Activated T-helper 1 cell treated with anti-CD3 and anti-CD28 coated beads, Interleukin-12 subunit alpha, Interleukin-12 subunit beta, Interleukin-2, Interleukin-4 antibody, amounts not matched to agents 30 ng/mL and 10 ng/mL and 1 ng/mL, durations not matched to agents 14 hours and 24 hours and 36 hours (primary cell): ENCODE measurements at places on chromosomes 1 and 21.

- H3K27ac ChIP-seq = no peak overlapping the region
- H3K4me3 ChIP-seq = no peak overlapping the region
- no peak for DNase-seq
These were observed 454.0 kb downstream of the PLPP3 start for GRCh38 chr1:56125316-56125715.

- H3K4me1 ChIP-seq = no peaks in the 10 kb centered on the region
- DNase-seq = no peak
- H3K27me3 ChIP-seq = no peaks in the 10 kb centered on the region
- no peak overlapping the region for H3K4me3 ChIP-seq
These were observed 24.4 kb upstream of the KCNJ6 start for GRCh38 chr21:37940691-37941090.

- no peak overlapping the region for H3K4me3 ChIP-seq
- H3K4me1 ChIP-seq = no peaks in the 10 kb centered on the region
- no peak overlapping the region for H3K27ac ChIP-seq
- no peaks in the 10 kb centered on the region for H3K36me3 ChIP-seq
- DNase-seq = no peak
These were observed 2.5 kb downstream of the PBX1 start for GRCh38 chr1:164561472-164561871.

GRCh38 chr1:154819628-154820590, 50.2 kb downstream of the KCNN3 start:
- DNase-seq = no peak
- H3K27ac ChIP-seq = no peak overlapping the region
- H3K27me3 ChIP-seq = no peaks in the 10 kb centered on the region

DNA sequence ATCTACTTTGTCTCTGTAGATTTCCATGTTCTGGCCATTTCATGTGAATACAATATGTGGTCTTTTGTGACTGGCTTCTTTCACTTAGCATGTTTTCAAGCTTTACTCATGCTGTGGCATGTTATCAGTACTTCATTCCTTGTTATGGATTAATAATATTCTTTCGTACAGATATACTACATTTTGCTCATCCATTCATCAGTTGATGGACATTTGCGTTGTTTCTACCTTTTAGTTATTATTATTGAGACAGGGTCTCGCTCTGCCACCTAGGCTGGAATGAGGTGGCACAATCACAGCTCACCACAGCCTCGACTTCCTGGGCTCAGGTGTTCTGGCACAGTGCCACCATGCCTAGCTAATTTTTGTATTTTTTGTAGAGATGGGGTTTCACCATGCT, 21.4 kb downstream of the SFPQ start:
- peaks cover 3% of the 10 kb centered on the region for H3K27me3 ChIP-seq
- no peaks in the 10 kb centered on the region for H3K4me1 ChIP-seq
- H3K4me3 ChIP-seq = no peak overlapping the region
- H3K27ac ChIP-seq = no peak overlapping the region

DNA sequence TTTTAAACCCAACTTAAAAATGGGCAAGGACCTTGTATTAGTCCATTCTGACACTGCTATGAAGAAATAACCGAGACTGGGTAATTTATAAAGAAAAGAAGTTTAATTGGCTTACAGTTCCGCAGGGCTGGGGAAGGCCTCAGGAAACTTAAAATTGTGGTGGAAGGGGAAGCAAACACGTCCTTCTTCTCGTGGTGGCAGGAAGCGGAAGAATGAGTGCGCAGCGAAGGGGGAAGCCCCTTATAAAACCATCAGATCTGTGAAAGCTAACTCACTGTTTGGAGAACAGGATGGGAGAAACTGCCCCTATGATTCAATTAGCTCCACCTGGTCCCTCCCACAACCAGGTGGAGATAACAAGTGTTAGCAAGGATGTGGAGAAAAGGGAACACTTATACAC, 237.7 kb downstream of the SEC16B start:
- DNase-seq = no peak
- no peak overlapping the region for H3K27ac ChIP-seq
- no peak overlapping the region for H3K4me3 ChIP-seq
- H3K4me1 ChIP-seq = no peaks in the 10 kb centered on the region
- no peaks in the 10 kb centered on the region for H3K36me3 ChIP-seq
- no peaks in the 10 kb centered on the region for H3K27me3 ChIP-seq

DNA sequence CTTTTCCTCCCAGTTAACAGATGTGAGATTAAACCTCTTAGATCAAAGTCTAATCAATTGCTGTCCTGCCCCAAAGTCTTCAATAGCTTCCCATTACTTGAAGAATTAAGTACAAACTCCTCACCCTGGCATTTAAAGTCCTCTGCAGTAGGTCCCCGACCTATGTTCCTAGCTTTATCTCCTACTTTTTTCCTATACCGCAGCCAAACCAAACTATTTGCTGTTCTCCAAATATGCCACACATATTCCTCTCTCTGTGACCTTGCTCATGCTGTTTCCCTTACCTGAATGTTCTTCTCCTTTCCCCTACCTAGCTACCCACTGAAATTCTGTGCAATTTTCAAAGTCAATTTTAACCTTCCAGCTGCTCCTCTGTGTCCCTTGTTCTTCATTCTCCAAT, 14.0 kb upstream of the PPP2R5A start:
- H3K4me1 ChIP-seq = peaks cover 9% of the 10 kb centered on the region
- no peak overlapping the region for H3K27ac ChIP-seq
- no peaks in the 10 kb centered on the region for H3K36me3 ChIP-seq
- peaks cover 23% of the 10 kb centered on the region for H3K27me3 ChIP-seq
- no peak overlapping the region for H3K4me3 ChIP-seq

DNA sequence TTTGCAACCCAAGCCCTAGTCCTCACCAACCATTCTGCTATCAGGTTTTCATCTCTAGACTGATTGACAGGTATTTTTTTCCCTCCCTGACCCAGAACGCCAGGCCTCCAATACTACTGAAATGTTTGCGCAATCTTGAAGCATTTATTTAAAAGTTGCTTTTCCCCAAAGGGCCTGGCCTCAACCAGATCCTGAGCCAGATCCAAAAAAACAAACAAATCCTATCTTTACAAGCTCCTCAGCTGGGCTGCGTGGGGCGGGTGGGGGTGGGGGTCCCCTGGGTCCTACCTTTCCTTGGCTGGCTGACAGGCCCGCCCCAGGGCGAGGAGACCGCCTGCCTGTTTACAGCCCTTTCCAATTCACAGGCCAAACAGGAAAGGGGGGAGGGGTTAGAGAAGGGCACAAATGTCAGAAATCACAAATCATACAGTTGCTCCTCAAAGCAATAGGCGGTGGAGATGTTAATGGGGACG, 98.8 kb downstream of the FOXD2 start:
- H3K36me3 ChIP-seq = no peaks in the 10 kb centered on the region
- H3K4me1 ChIP-seq = no peaks in the 10 kb centered on the region
- no peak overlapping the region for H3K4me3 ChIP-seq
- H3K27me3 ChIP-seq = peaks cover 48% of the 10 kb centered on the region
- DNase-seq = no peak

DNA sequence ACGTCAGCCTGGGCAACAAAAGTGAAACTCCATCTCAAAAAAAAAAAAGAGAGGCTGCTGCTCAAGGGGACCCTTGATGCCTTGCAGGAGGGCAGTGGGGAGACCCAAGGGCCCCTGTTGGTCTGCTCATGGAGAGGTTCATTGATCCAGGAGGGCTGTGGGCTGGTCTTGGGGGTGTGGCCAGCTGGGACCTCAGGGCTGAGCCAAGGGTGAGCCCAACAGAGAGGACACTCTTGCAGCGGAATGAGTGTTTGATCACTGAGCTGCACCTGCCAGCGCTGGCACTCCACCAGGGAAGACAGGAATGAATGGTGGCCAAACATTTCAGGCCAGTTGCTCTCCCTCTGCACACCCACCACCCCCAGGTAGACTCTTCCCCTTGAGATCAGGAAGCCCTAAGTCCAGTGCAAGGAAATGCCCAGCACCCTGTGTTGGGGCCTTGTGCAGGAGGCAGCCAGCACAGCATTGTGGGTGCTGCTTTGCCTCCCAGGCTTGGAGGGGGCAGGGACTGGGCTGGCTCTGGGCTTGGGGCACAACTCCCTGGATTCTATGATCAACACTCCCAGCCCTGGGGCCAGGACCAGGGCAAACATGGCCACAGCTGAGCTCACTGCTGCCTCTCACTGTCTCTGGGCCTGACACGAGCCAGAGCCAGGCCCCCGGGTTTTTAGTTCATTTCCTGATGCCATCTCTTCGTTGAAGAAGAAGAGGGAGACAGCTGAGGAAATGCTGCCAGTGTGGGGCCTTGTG, 50.7 kb downstream of the IRF2BP2 start:
- H3K4me3 ChIP-seq = no peak overlapping the region
- H3K36me3 ChIP-seq = no peaks in the 10 kb centered on the region
- H3K27me3 ChIP-seq = no peaks in the 10 kb centered on the region
- H3K27ac ChIP-seq = no peak overlapping the region
- no peak for DNase-seq

DNA sequence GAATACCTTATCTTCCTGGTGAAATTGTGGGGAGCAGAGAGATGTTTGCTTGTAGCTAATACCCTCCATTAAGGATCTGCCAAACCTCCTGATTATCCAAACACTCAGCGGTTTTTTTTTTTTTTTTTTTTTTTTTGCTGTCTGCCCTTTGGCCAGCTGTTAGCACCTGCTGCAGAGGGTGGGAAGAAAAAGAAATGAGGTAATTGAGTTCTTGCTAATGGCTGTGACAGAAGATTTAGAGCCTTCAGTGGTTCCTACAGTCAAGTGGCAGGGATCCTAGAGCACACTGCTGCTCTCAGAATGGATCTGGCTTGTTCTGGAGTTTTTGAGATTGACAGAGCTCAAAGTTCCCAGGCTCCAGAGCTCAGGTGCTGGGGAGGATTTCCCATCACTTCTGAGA, 342.5 kb downstream of the DISC1 start:
- H3K4me3 ChIP-seq = no peak overlapping the region
- DNase-seq = no peak
- peaks cover 7% of the 10 kb centered on the region for H3K36me3 ChIP-seq
- no peak overlapping the region for H3K27ac ChIP-seq

GRCh38 chr1:42372796-42373195, 7.8 kb upstream of the RIMKLA start:
- no peaks in the 10 kb centered on the region for H3K4me1 ChIP-seq
- DNase-seq = no peak
- no peaks in the 10 kb centered on the region for H3K36me3 ChIP-seq
- H3K27me3 ChIP-seq = peaks cover 18% of the 10 kb centered on the region
- H3K27ac ChIP-seq = no peak overlapping the region

- H3K27ac ChIP-seq = no peak overlapping the region
- H3K4me1 ChIP-seq = no peaks in the 10 kb centered on the region
- no peak for DNase-seq
- H3K36me3 ChIP-seq = peaks cover 10% of the 10 kb centered on the region
- no peak overlapping the region for H3K4me3 ChIP-seq
These were observed 172.2 kb downstream of the SDCCAG8 start for GRCh38 chr1:243428084-243428483.

DNA sequence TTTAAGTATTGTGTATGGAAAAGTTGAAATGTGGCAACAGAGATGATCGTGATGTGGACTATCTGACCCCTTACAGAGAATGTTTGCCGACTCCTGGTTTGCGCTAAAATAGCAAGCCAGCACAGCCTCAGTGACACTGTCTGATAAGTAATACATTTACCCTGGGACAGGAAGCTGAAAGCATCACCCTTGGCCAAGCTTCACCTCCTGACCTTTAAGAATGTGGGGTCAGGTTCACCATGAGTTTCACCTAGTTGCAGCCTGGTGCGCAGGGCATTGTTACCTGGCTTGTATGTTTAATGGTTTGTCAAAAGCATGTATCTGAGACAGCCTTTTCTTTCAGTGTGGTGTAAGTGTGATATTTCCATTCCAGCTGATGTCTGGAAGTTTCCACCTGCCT, 29.2 kb downstream of the TRAF5 start:
- H3K27ac ChIP-seq = peak overlapping the region; percentile 44
- peaks cover 72% of the 10 kb centered on the region for H3K4me1 ChIP-seq
- H3K36me3 ChIP-seq = peaks cover 69% of the 10 kb centered on the region
- no peak for DNase-seq
- no peak overlapping the region for H3K4me3 ChIP-seq

- H3K27me3 ChIP-seq = peaks cover 21% of the 10 kb centered on the region
- H3K36me3 ChIP-seq = no peaks in the 10 kb centered on the region
- H3K27ac ChIP-seq = no peak overlapping the region
- no peak overlapping the region for H3K4me3 ChIP-seq
These were observed 39.6 kb downstream of the SDC3 start for GRCh38 chr1:30868833-30869435.

- no peaks in the 10 kb centered on the region for H3K4me1 ChIP-seq
These were observed 206.1 kb downstream of the TM2D1 start for GRCh38 chr1:61518670-61519400.

- no peak overlapping the region for H3K27ac ChIP-seq
- H3K4me1 ChIP-seq = no peaks in the 10 kb centered on the region
- H3K36me3 ChIP-seq = no peaks in the 10 kb centered on the region
These were observed 12.6 kb upstream of the ACTL8 start for GRCh38 chr1:17742583-17742982.
